ENCODE measurements at places on chromosomes 12 and 14.

DNA sequence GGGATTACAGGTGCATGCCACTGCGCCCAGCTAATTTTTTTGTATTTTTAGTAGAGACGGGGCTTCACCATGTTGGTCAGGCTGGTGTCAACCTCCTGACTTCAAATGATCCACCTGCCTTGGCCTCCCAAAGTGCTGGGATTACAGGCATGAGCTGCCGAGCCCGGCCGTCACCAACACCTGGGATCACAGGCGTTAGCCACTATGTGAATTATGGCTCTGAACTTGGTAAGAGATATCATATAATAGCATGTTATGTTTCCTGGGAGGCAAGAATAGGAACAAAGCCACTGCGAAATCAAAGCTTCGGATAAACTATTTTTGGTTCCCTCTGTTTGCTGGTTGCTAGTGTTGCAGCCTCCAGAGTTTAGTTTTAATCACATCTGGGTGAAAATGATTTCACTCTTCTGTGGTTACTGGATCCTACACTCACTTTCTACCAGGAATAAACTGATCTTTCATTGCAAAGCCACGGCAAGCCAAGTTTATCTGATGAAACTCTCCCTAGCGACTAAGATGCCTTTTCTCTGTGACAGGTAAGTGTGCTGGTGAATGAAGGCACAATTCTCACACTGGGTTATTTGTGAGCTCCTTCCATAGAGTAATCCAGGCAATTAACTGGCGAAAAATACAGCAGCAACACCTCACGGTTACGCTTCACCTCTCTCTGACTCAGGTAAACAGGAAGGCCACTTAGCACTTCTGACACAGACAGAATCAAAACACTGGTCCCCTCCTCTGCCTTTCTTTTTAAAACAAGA, 16.7 kb downstream of the SNRNP35 start:
- DNase-seq, result no peak

DNA sequence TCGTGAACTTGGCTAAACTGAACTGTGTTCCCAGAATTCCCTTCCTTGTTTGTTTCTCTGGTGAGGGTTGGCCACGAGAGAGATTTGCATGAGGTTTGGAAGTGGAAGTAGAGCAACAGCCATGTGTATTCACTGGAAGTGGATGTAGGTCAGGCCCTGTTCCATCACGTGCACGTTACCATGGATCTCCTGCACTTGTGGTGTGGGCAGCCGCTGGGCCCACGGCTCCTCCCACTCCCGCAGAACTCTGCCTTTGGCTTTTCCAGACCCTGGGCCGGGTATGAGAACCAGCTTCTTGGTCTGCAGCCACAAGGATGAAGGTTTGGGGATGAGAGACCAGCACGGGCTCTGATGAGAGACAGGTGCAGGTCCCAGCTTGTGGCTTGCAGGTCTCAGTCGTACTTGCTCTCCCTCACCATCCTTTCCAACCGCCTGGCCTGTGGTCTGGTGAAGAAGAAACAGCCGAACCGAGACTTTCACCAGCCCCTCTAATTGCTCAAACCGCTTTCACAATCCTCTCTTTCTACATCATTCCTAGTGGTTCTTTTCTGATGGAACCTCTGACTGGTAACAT, 94.9 kb downstream of the DUSP16 start:
- DNase-seq, result no peak

GRCh38 chr12:1619587-1619986, 9.4 kb upstream of the WNT5B start:
- DNase-seq, result no peak

DNA sequence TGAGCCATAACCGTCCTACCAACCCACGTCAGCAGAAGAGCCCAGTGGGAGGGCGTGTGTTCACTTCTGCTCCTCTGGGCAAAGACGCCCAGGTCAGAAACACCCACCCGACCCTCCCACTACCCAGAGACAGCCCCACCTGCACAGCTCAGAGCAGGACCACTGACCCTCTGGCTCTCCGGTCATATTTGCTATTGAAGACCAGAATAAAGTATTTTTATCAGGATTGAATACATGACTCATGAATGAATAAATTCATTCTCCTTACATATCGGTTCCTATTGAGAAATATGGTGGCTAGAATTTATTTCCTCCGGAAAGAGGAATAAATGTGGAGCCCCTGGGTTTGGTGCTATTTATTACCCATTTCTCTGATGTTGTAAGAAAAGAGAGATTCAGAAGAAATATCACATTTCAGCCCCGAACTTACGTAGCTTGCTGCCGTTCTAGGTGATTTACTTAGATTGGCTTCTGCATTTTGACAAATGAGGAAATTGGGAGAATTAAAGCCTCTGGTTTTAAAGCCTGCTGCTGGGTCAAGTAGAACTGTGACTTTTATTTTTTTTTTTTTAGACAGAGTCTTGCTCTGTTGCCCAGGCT, 36.4 kb upstream of the P2RX7 start:
- no peak for DNase-seq

- DNase-seq, result no peak
Observed at GRCh38 chr14:77859934-77860570, 60.1 kb downstream of the ADCK1 start.

GRCh38 chr14:89212386-89213235, 204.4 kb downstream of the FOXN3 start:
- peak; percentile 29 for DNase-seq

- no peak for DNase-seq
Observed at GRCh38 chr12:130299574-130299973, 38.1 kb upstream of the PIWIL1 start.

DNA sequence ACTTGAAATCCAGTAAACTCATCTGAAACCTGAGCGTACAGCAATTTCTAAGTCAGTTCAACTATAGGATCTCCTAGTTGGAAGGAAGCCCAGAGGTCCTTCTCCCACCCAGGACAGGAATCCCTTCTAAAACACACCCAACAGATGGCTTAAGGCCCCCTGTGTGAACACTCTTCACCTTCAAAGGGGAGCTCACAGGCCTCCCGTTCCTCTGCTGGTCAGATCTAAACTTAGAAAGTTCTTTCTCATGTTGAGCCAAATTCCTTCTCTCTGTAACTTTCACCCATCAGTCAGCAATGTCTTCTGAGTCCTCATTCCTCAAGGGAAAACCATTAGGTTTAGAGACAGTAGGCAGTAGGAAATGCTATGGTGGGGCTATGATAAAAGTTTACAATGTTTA, 355.2 kb downstream of the PCNX1 start:
- no peak for DNase-seq

GRCh38 chr12:66836623-66837310, 157.9 kb upstream of the GRIP1 start:
- DNase-seq, result no peak

- no peak for DNase-seq
Observed at GRCh38 chr14:103633391-103633790, 4.4 kb downstream of the KLC1 start.

DNA sequence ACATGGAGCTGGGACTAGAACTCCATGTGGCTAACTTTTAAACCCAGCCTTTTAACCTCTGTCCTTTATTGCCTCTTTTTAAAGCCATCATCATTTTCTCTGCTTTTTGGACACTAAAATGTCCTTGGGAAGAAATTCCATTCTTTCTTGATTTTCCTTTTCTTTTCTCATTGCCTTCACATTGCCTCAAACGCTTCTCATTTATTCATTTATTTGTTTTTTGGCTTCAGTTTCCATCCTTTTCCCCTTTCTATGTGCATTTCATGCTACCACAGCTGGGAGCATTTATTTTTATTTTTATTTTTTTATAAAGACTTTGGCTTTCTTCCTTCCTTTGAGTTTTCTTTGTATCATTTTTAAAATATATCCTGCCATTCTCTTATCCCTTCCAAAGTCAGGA, 212.2 kb downstream of the DACT1 start:
- DNase-seq, result no peak

DNA sequence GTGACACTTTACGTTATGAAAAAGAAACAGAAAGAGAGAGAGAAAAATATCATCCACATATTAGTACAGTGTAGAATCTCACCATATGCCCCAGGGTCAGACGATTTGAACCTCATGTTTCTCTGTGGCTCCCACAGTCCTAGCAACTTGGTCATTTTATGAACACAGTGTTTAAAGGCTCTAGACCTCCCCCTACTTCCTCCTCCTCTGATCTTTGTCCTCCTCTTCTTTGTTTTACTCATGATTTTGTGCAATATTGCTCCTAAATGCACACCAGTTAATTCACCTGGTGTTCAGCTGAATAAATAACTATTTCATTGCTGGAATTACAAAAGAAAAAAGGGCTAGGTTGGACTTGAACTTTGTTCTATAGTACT, 18.2 kb downstream of the GLT1D1 start:
- no peak for DNase-seq

DNA sequence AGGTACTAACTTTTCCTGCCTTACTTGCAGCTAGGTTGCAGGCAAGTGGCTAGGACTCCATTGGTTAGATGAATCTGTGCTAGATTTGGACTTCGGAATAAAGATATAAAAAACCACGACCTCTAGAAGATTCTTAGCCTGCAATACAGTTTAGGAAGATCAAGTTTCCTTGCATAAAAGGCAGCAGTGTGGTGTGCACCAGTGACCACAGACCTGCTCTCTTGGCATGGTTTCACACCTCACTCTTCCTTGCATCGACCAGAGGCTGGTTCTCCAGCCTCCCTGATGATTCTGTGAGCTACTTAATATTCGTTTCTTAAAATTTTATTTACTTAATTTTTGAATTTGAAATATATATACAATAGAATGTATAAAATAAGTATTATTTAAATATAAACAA, 9.8 kb downstream of the KLHDC1 start:
- no peak for DNase-seq

GRCh38 chr12:108798551-108799221, 58.7 kb downstream of the SSH1 start:
- peak; percentile 71 for DNase-seq

DNA sequence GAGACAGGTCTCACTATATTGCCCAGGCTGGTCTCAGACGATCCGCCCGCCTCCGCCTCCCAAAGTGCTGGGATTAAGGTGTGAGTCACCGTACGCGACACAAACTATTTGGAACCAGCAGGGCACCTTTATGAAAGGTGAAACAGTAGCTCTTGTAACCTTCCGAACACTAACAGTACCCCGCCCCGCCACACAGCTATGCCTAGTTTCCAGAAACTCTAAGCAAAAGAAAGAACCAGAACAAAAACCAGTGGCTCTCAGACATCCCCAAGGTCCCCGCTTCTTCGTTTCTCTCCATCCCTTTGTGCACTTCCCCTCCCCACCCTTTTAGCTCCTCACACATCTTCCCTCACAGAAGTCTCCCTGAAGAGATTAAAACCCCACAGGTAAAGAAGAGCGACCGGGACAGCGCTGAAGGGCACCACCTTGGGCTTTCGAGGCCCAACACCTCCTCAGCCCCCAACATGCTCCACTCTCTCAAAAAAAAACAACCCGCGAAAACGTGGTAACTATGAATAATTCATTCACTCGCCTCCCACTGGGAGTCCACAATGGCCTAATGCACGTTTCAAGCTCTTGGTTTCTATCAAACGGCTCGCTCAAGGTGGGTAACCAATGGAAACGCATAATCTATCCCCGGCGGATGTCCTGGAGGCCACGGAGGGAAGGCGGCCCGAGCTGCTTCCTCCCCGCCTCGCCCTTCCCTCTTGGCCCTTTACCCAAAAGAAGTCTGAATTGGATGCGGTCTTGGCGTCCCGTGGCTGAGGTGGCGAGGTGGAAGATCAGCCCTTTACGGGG, 877 bp downstream of the BAG5 start:
- no peak for DNase-seq

- no peak for DNase-seq
Observed at GRCh38 chr12:11832093-11832492, 182.6 kb downstream of the ETV6 start.

DNA sequence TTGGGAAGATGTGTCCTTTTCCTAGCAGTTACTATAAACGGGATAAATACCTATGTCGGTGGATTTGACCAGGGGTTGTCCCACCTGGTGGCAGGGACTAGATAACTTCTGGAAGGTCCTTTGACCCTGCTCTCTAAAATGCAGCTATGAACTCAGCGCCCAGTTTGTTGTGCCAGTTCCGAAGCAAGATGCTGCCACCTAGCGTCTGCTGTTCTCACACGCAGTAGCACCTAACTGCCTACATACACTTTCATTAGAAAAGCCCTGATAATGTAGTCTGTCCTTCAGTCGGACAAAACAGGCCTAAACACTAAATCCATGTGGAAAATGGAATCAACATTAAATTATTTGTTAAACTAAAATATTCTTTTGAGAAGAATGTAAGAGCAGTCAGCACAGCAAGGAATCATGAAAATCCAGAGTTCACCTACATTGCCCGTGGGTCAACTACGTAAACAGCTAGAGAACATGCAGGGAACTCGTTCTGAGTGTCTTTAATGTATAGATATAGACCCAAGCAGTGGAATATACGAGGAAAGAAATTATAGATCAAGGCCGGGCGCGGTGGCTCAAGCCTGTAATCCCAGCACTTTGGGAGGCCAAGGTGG, 51.1 kb upstream of the CRACR2A start:
- DNase-seq, result peak; percentile 88

GRCh38 chr14:101980700-101981099, 16.3 kb downstream of the DYNC1H1 start:
- no peak for DNase-seq

- no peak for DNase-seq
Observed at GRCh38 chr12:53326460-53327185, 5.2 kb upstream of the AAAS start.

GRCh38 chr12:100733817-100734593, 60.6 kb upstream of the ANO4 start:
- peak; percentile 73 for DNase-seq

- no peak for DNase-seq
Observed at GRCh38 chr14:87108726-87109125, 884.3 kb downstream of the GALC start.

DNA sequence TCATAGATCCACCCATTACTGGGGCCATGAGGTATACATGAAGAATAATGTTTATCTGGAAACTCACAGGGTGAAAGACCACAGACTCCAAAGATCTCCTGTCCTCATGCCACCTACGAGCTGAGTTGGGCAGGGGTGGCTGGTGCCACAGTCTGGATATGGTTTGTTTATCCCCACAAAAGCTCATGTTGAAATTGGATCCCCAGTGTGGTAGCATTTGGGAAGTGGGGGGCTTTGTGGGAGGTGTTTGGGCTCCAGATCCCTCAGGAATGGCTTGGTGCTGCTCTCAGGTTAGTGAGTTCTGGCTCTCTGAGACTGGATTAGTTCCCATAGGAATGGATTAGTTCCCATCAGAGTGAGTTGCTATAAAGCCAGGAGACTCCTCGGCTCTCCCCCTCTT, 192.3 kb upstream of the FSCB start:
- no peak for DNase-seq

GRCh38 chr12:25639406-25639805, 86.3 kb upstream of the LMNTD1 start:
- DNase-seq, result no peak

- DNase-seq, result no peak
Observed at GRCh38 chr14:77880056-77880455, 80.1 kb downstream of the ADCK1 start.

DNA sequence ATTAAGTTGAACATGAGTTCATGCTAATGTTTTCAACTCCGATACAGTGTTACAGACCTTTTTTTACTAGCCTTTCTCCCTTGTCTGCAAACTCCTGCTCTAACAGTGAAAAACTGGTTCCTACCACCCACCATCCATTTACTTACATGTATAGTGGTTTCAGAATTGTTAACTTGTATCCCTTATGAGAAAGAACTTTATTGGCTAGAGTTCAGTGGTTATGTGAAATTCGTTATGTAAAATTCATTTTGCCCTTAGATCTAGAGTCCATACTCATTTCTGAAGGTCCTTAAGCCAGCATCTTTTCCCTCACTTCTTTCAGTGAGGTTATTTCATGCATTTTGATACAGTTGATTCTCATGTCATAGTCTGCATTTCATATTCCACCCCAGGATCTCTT, 51.0 kb downstream of the PRKCH start:
- DNase-seq, result no peak

- DNase-seq, result no peak
Observed at GRCh38 chr14:43204816-43205215, 1302.3 kb downstream of the FSCB start.

All from brain (organoid and tissue), 16 donors.